ENCODE measurements at places on chromosomes 5 and 9.

GRCh38 chr9:90446200-90446948 is 196.2 kb downstream of the DIRAS2 start:
- no peak for DNase-seq

GRCh38 chr9:37410969-37411785 is 11.3 kb upstream of the GRHPR start:
- DNase-seq, result peak; percentile 81

DNA sequence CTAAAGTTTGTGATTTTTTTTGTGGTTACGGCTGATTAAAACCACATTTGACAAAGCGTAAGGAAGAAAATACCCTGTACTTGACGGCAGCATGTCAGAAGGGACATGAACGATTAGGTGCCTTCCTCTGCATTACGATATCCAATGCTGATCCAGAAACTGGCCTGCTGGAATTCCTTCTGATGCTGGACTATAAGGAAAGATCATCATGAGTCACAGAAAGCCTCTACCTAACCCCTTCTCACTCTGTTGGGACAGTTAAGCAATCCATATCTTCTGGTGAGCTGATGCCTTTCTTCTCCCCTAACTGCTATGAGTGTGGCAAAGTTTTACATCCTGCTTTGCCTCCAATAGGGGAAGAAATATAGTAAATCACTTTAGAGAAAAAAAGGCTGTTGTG is 78.4 kb upstream of the PAPPA start:
- DNase-seq, result no peak

DNA sequence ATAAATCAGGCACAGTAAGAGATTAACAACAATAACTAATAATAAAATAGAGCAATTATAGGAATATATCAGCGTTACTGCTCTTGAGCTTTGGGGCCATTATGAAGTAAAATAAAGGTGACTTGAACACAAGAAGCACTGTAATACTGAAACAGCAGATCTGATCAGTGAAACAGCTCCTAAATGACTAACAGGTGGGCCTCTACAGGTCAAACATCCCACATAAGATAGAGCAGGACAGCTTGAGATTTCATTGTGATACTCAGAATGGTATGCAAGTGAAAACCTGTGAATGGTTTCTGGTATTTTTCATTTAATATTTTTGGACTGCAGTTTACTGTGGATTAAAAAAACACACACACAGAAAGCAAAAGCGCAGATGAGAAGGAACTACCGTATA is 24.0 kb upstream of the MAP3K1 start:
- DNase-seq, result peak; percentile 69

GRCh38 chr5:145922059-145922458 is 14.3 kb upstream of the SH3RF2 start:
- no peak for DNase-seq

DNA sequence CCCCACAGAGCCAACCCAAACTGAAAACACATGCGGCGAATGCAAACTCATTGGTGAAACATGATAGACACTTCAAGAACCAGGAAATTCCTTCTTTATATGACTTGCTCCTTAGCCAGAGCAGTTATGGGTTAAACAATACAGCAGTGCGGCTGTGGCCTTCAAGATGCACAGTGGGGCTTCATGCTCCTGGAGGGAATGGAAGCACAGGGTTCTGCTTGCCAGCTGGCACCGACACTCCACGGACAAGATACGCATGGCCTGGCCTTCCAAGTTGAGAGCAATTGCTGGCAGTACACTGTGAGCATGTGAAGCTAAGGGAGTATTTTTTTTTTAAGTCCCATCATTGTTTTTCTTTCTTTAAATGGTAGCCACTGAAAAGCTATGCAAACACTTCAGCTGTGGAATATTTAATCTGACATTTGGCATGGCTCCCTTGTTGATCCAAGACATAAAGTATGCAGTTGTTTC is 451.6 kb upstream of the CD180 start:
- no peak for DNase-seq

- no peak for DNase-seq
Measured at GRCh38 chr9:14433351-14434157, 119.6 kb upstream of the NFIB start.

DNA sequence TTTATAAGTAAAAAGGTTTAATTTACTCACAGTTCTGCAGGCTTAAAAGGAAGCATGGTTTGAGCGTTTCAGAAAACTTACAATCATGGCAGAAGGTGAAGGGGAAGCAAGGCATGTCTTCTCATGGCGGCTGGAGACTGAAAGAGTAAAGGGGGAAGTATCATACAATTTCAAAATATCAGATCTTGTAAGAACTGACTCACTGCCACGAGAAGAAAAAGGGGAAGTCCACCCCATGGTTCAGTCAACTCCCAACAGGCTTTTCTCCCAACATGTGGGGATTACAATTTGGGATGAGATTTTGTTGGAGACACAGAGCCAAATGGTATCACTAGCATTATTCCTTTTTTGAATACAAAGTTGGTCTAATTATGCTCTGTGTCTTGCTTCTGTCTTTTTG is 627.9 kb upstream of the ST8SIA4 start:
- DNase-seq, result no peak

GRCh38 chr9:34405719-34406118 is 29.0 kb upstream of the MYORG start:
- DNase-seq, result no peak

GRCh38 chr9:101119206-101119819 is 90.8 kb downstream of the PLPPR1 start:
- peak; percentile 10 for DNase-seq

DNA sequence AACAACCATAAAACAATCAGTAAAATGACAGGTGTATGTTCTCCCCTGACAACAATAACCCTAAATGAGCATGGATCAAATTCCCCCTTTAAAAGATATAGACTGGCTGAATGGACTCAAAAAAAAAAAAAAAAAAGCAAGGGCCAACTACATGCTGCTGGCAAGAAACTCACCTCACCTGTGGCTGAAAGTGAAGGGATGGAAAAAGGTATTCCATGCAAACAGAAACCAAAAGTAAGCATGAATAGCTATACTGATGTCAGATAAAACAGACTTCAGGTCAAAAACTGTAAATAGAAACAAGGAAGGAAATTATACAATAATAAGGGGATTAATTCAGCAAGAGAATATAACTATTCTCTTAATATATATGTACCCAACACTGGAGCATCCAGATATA is 54.2 kb upstream of the SSBP2 start:
- no peak for DNase-seq

DNA sequence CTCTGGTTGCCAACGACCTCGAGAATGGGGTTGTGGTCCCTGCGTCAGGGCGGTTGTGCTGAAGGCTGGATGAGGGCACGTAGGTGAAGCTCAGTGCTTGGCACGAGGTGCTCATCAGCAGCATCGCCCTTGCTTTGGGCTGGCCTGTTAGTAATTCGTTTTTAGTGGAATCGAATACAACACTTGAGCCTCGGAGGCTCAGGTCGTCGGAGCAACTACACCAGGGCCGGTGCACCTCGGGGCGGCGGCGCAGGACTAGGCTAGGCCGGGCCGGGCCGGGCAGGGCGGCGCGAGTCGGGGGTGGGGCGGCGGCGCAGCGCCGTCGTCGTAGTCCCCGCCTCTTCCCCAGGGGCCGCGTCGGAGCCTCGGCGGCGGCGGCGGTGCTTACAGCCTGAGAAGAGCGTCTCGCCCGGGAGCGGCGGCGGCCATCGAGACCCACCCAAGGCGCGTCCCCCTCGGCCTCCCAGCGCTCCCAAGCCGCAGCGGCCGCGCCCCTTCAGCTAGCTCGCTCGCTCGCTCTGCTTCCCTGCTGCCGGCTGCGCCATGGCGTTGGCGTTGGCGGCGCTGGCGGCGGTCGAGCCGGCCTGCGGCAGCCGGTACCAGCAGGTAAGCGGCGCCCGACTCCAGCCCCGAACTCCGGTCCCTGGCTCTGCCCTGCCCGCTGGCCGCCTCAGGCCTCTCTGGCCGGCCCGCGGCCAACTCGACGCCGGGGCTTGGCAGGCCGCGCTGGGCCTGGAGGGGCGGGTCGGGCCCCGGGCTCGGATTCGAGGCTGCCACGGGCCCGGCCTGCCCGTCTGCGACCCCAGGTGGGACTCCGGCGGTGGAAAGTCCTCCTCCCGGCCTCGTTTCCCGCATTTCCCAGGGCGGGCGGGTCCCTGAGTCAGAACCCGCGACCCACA is at the start of gene NDFIP1:
Gene NDFIP1, plus strand, starts transcription at position 348 of the 899 bp plus-strand sequence. Its CDS starts 196 bp downstream, at position 544.
- peak; percentile 86 for DNase-seq

GRCh38 chr9:93815677-93816076 is 139.5 kb downstream of the BARX1 start:
- no peak for DNase-seq

- no peak for DNase-seq
Measured at GRCh38 chr5:28729067-28729466, 1690.7 kb upstream of the CDH9 start.

GRCh38 chr5:43685252-43685950 is 82.4 kb downstream of the NNT start:
- no peak for DNase-seq

GRCh38 chr5:77366717-77367500 is 125.2 kb downstream of the WDR41 start:
- no peak for DNase-seq

GRCh38 chr9:673264-673965 is 168.1 kb upstream of the DMRT1 start:
- no peak for DNase-seq

DNA sequence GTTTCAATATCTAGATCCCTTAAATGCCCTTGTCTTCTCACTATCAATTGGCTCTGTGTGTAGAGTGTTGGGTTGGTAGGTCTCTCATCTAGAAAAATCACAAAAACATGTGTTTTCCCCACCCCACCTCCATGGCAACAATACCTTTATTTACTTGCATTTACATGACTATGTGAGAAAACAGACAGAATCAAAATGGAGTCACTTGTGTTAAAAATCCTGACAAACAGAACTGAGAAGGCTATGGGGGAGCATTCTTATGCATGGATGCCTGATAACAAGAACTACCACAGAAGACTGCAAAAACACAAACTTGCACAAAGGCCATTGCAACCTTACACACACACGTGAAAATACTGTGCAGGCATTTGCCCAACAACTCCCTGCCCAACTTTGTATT is 1352.9 kb upstream of the CDH9 start:
- DNase-seq, result no peak

DNA sequence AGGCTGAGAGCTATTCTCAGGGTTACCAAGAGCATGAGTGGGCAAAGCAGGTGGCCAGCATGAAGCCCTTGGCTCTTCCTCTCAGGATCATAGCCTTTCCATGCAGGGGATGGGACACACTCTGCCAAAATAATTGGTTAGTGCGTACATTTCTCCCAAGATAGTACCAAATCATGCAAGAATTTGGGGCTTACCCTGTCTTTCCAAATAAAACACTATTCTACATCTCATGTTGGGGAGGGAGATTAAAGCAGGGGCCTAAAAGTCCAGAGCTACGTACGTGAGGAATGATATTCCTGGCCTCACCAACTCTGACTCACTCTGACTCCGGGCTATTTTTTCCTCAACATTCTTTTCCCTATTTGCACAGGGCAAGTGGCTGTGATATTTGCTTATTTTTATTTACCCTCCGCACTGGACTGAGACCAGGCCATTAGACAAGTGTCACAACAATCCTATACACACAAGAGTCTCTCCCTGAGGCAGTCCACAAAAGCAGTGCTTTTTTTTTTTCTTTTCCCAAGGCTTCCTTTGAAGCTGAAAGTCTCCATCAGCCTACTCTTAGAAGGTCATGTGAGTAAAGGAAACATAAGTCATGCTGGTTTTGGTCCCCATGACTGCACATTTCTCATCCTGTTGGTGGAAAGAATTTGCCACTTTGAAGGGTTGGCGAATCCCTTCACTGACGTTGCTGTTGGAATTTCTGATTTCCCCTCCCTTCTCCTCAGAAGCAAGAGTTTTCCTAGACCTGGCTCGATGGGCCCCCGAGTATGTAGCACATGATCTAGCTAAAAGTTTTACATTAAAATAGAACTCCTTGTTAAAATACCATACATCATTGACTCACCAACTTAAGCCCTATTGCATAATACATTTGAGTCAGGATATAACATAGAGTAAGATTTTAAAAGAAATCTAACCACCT is 40.0 kb downstream of the TMEM252 start:
- DNase-seq, result no peak

DNA sequence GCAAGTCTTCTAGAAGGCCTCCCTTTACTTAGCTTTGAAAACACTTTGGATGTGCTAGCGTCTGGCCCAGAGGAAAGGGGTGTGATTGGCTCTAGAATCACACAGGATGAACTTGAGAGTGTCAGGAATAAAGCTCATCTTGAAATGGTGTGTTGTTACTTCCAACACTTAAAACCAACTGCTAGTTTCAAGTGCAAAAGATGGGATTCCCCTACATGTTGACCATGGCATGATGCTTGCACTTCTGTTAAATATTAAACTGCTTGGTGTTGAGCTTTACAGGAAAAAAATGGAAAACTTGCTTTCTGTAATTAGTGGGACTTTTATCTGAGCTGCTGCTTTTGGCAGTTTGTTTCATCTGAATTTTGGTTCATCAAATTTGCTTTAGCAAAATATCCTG is 261.1 kb downstream of the MED10 start:
- DNase-seq, result no peak

DNA sequence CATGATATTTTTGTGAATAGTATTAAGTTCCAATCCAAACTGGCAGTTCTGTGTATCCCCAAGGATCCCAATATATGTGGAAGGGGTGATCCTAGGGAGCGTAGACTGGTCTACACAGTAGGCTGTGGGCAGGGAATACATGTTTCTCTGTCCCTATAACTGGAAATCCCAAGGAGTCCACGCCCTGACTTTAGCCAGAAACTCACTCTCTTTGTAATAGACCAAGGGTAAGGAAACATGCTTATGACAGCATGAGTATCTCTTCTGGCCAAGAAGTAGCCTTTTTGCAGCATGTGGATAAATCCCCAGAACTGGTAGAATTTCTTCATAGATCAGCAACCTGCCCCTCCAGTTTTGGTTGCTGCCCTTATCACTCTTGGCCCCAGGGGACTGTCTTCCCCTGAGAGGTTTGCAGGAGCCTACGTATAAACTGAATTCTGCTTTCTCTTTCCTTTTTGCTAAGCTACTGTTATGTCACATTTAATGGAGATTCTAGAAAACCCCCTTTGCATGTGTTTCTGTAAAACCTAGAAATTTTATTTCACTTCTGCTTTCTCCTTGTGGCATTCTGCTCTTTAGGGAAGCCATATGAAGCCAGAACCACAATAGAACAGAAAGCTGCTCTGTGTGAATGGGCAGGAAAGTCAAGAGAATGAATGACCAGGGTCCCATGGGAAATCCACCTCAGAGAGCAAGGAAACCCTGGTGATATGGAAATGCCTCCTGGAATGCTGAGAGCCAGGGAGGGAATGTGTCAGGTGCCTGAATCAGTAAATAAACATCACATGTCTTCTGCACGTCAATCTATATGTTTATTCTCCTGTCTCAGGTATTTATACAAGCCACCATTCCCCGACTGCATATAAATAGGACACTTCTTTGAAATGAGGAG is 3.5 kb downstream of the IFNA2 start:
- DNase-seq, result peak; percentile 12

DNA sequence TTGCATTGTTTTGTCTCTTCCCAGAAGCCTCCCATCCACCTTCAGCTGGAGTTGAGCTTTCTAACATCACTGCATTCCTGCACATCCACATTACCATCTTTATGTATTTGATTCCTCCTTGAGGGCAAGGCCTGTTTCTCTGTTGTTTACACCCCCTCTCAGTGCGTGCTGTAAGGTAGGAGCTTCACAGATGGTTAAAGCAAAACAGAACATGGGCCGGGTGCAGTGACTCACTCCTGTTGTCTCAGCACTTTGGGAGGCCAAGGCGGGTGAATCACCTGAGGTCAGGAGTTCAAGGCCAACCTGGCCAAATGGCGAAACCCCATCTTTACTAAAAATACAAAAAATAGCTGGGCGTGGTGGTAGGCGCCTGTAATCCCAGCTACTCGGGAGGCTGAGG is 110.9 kb downstream of the KCNIP1 start:
- no peak for DNase-seq

GRCh38 chr5:167294882-167295680 is 996.4 kb upstream of the WWC1 start:
- DNase-seq, result no peak
